Right ventricle myocardium superior (tissue), 1 donor: ENCODE measurements at places on chromosomes 3 and 15. TPM values are rescaled to one million over a fixed set of nuclear protein-coding genes. Genes with fewer than 3 reads are reported as not detected.

The PIERCE2 gene
- total RNA-seq: 7.4 TPM

The TADA3 gene
- total RNA-seq: 47.7 TPM

The SCN5A gene
- total RNA-seq: 162 TPM

The GNAT1 gene
- not detected for total RNA-seq

The DNAJA4 gene
- total RNA-seq: 79.9 TPM

The FAM98B gene
- total RNA-seq: 16.2 TPM

The GOLGA6A gene
- not detected for total RNA-seq

The TMEM44 gene
- total RNA-seq: 3.6 TPM

The SPATA12 gene
- not detected for total RNA-seq

The C15orf62 gene
- total RNA-seq: 0.16 TPM

The CLDN18 gene
- not detected for total RNA-seq

The UCN2 gene
- not detected for total RNA-seq

The PTPRG gene
- 29.7 TPM for total RNA-seq

The ZNF660 gene
- total RNA-seq: 0.73 TPM

The CEP70 gene
- 19.0 TPM for total RNA-seq

The ITGA11 gene
- 32.2 TPM for total RNA-seq

The PPARG gene
- total RNA-seq: 23.6 TPM

The DAZL gene
- total RNA-seq: not detected

The CPA3 gene
- 2.1 TPM for total RNA-seq

The SKOR1 gene
- total RNA-seq: 0.11 TPM

The BFSP2 gene
- total RNA-seq: not detected
